ENCODE measurements at places on chromosomes 2 and 18. TPM values are rescaled to one million over a fixed set of nuclear protein-coding genes. Genes with fewer than 3 reads are reported as not detected.

The IL1RN gene
- total RNA-seq: not detected

The REG3G gene
- total RNA-seq: not detected

The SCN2A gene
- 0.44 TPM for total RNA-seq

The FOXI3 gene
- total RNA-seq: not detected

The UPP2 gene
- not detected for total RNA-seq

The HOXD3 gene
- total RNA-seq: 0.30 TPM

The TUBA3E gene
- total RNA-seq: not detected

The DBI gene
- total RNA-seq: 195 TPM

The UGT1A6 gene
- not detected for total RNA-seq

The B4GALT6 gene
- total RNA-seq: 3.8 TPM

The INPP5D gene
- not detected for total RNA-seq

The RAB27B gene
- 13.8 TPM for total RNA-seq

DNA sequence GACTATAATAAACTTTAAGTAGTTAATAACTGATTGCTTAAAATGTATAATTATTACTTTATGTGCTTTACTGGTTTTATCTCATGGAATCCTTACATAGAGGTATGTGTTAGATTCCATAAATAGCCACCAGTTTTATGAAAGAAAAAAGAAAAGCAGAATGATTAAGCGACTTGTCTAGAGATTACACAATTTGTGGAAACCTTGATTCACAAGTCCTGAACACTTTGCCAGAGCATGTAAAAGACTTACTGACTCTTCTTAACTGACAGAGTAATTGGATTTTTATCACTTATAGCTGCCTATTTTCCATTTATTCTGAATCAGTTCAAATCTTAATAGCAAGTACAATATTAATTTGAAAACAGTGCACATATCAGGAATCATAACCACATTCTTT lies 448.7 kb upstream of the NETO1 start:
- no peak for DNase-seq

DNA sequence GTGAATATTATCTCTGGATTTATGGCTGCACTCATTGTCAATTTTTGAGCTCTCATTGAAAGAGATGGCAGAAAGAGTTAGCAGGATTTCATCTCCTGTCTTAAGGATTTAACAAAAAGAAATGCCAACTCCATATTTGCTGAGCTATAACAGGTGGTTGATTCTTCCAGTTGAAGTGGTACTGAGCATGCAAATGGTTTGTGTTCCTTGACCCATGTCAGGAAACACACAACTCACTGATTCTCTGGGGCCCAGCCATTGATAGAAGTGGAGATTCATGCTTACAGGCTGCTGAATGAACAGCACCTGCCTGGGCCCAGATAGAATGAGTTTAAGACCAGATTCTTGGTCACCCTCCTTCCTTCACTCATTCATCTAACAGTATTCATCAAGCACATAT lies 128.8 kb downstream of the CERS6 start:
- DNase-seq: no peak

- DNase-seq: peak; percentile 47
Measured at GRCh38 chr2:128638341-128639119, 319.9 kb upstream of the HS6ST1 start.

DNA sequence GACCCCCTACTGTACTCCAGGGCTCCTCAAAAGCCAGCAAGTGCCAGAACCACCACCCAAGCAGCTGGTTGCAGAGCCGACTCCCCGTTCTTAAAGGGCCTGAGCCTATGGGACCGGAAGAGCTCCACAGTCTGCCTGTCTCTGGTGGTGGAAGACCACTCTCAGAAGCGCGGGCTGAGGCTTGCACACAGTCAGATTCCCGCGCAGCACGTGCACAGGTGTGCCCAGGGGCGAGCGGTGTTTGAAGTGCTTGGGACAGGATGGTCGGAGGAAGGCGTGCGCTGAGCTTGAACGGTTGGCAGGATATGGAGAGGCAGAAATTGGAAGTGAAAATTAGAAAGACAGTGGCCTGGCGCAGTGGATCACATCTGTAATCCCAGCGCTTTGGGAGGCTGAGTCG lies 64.8 kb downstream of the CYP26B1 start:
- DNase-seq: no peak

GRCh38 chr2:6308986-6309385 lies 556.7 kb downstream of the CMPK2 start:
- DNase-seq: no peak

- no peak for DNase-seq
Measured at GRCh38 chr2:142981756-142982155, 104.3 kb downstream of the KYNU start.

DNA sequence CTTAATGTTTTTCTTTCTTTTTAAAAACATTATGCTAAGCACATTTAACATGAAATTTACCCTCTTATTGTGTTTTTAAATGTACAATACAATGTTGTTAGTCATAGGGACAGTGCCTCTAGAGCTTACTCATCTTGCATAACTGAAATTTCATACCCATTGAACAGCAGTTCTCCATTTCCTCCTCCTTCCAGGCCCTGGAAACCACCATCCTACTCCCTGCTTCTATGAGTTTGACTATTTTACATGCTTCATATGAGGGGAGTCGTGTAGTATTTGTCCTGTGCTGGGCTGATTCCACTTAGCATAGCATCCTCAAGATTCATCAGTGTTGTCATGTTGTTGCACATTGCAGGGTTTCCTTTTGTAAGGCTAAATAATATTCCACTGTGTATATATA lies 92.6 kb downstream of the SPATS2L start:
- DNase-seq: peak; percentile 62

DNA sequence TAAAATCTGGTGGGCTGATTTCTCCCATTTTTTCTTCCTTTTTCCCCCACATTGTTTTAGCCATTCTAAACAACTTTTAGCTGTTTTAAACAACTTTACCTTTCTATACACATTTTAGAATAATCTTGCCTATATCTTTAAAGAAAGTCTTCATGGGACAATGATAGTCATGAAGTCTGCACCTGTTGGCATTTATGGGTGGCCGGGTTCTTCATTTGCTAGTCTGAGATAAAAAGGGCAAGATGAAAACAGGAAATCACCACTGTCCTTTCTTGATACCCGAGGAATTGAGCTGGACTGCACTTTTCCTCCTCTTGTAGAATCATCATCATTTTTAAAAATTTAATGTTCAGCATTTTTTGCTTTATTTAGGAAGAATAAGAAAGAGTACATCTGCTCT lies 104.5 kb downstream of the ATP9B start:
- no peak for DNase-seq

GRCh38 chr2:28349546-28350165 lies 43.0 kb upstream of the FOSL2 start:
- no peak for DNase-seq

- peak; percentile 95 for DNase-seq
Measured at GRCh38 chr2:237695201-237695780, 67.9 kb downstream of the LRRFIP1 start.

DNA sequence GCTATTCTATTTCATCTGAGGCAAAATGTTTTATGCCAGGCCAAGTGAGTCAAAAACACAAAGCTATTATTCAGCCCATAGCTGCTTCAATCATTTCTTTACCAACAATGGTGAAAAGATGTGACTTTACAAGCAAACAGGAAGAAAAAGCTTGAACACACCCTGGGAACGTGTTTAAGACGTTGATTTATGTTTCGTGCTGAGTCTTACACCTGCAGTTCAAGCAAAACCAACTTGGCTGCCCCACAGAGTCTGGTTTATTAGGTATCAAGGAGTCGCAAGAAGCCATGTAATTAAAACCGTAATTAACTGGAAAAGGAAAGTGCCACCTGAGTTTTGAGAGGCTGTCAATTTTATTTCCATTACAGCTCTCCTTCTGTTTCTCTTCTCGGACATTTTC lies 295.5 kb downstream of the MEIS1 start:
- no peak for DNase-seq

DNA sequence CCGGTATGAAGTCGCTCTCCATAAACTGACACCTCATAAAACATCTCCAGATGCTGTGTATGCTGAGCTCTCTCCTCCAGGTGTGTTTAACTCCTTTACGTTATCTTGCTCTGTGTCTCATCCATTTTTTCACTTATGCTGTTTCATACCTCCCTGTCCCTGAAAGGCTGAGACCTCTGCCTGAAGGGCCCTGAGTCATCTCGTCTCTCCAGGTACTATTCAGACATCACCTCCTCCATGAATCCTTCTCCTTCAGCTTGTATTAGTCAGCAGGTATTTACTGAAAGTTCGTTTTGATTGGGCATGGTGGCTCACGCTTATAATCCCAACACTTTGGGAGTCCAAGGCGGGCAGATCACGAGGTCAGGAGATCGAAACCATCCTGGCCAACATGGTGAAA lies 244.5 kb upstream of the EPHA4 start:
- no peak for DNase-seq

- peak; percentile 48 for DNase-seq
Measured at GRCh38 chr2:233289648-233290047, 18.0 kb upstream of the SAG start.

DNA sequence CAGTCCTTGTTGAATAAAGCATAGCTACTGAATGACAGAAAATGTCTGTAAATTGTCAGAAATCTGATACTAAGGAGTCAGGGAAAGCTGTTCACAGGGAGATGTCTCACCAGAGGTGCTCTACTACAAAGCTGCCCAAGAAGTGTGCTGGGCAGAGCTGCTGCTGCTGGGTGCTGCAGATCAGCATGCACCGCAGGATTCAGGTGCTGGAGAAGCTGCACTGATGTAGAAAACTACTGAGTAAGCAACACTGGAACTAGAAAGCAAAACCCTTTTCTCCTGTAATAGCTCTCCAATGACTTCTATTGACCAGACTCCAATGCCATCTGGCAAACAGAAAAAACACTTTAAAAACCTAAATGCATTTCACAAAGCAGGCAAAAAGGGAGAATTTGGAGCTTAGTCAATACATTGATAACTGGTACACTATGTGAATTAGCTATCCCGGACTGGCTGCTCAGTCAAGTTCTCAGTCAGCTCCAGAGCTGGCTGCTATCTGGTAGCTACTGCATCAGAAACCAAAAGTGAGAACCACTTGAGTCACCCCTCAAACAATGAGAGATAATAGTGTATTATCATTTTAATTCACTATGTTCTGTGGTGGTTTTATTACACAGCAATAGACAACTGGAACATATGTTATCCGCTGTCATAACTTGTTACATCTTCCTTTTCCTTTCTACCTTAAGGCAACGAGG lies 493.1 kb downstream of the CPS1 start:
- DNase-seq: no peak

DNA sequence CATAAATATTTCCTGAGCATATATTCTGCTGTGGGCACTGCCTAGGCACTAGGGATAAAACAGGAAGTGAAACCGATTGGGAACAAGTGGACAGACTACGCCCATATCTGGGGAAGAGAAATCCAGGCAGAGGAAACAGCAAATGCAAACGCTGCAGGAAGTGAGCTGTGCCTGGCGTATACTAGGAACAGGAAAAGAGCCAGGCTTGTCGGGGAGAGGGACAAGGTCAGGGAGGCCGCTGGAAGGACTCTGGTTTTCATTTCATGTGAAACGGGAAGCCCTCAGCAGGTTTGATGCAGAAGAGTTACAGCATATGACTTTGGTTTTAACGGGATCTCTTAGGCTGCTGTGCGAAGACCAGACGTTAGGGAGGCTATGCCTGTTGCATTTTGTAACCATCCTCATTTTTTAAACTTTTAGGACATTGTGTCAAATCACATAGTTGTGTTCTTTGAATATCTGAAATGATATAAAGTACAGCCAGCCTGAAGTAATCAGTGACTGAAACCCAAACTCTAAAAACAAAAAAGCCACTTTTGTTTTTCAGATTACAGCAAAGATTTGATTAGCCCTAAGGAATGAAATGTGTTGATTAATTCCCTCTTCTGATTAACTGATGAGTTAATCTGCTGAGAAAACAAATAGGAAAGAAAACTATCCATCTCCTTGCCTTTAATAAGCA lies 110.2 kb upstream of the PIEZO2 start:
- no peak for DNase-seq

DNA sequence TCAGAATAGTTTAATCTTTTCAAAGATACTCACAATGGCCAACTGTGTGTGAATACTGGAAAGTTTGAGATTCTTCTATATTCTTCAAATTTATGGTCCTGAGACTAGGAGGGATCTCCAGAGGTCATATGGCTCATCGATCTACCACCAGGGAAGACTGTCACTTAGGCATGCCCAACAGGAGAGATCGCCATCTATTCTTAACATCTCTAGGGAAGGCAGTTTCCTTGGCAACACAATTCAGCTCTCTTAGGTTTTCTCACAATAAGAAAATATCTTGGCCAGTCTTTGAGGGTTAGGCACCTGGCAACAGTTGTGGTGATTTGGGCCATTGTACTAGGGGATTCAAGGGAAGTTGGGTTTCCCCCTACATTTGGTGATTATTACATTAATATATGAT lies 107.2 kb downstream of the GALNT3 start:
- DNase-seq: no peak

- no peak for DNase-seq
Measured at GRCh38 chr18:74486119-74486849, 9.9 kb upstream of the CNDP2 start.

DNA sequence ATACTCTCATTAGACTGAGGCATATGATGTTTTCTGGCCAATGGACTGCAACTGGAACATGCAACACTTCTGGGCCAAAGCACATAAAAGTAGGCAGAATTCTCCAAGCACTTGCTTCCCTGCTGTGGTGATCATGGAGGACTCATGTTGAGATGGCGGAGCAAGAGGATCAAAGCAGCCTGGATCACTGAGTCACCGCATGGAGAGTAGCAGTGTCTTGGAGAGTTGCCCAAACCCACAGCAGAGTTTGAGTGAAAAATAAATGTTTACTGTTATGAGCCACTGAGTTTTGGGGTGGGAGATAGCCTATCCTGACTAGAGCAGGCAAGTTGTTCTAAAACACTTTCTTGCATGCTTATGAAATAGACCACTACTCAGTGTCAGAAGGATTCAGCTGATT lies 359.5 kb downstream of the ZNF521 start:
- DNase-seq: peak; percentile 68

DNA sequence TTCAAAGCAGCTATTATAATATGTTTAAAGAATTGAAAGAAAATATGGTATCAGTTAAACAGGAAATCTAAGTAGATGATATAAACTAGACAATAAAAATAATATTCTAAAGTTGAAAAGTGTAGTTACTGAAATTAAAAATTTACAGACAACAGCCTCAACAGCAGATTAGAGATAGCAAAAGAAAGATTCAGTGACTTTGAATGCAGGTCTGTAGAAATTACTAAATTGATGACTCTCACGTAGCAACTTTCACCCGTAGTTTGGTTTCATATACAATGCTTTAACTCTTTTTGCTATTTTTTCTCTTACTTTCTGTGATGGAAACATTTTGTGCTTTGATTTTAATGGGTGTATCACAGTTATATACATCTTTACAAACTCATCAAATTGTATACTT lies 44.8 kb downstream of the SPAST start:
- DNase-seq: no peak

DNA sequence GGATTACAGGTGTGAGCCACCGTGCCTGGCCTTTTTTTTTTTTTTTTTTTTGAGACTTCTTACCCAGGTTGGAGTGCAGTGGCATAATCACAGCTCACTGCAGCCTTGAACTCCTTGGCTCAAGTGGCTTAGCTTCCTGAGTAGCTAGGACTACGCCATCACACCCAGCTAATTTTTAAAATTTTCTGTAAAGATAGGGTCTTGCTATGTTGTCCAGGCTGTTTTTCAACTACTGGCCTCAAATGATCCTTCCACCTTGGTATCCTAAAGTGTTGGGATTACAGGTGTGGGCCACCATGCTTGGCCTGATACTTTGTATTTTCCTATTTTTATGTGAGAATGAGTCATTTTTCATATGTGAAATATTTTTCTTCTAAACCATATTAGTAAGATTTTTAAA lies 13.7 kb downstream of the ELP2 start:
- no peak for DNase-seq

Measured in M059J (cell line).